ENCODE measurements at places on chromosomes 7 and 10. TPM values are rescaled to one million over a fixed set of nuclear protein-coding genes. Genes with fewer than 3 reads are reported as not detected.

The ASB10 gene
- total RNA-seq = 0.44 TPM

The TAS2R5 gene
- 8.6 TPM for total RNA-seq

The CBX3 gene
- total RNA-seq = 194 TPM

The LDB3 gene
- 24.9 TPM for total RNA-seq

The TMEM273 gene
- 11.9 TPM for total RNA-seq

The TMEM225B gene
- not detected for total RNA-seq

The ADGRA1 gene
- 5.4 TPM for total RNA-seq

The ZPBP gene
- 5.7 TPM for total RNA-seq

The LAMB1 gene
- total RNA-seq = 206 TPM

The CHST3 gene
- 28.3 TPM for total RNA-seq

The NANOS1 gene
- total RNA-seq = 10.8 TPM

The STRIP2 gene
- total RNA-seq = 19.6 TPM
